NCI-H524 treated with DMSO at 0.1 percent for 48 hours (cell line): ENCODE measurements at places on chromosomes 3 and 15.

DNA sequence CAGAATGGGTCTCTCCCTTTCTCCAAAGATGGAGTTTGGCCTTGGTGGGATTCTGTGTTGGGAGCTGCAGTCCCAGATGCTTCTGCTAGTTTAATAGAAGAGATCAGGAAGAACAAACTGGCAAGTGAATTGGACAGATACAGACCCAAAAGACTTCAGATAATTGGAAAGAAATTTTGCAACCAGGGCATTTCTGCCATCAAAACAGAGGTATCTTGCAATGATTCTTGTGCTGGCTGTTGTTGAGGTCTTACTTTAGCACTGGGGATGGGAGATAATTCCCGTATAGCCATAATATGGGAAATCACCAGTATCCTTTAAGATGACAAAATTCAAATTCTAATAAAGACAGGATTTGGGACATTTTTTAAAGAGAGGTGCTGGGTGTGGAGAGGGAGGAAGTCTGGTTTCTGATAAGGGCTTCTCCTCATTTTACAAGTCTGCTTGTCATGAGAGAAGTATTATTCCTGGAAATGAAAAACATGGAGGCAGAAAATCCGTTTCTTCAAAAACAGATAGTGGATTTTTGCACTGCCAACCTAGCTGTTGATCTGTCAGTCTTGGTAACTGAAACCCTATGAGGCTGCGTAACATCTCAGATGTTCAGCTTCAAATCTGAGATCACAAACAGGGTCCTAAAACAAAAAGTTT, 40.1 kb downstream of the FNDC3B start:
- no peak for DNase-seq

DNA sequence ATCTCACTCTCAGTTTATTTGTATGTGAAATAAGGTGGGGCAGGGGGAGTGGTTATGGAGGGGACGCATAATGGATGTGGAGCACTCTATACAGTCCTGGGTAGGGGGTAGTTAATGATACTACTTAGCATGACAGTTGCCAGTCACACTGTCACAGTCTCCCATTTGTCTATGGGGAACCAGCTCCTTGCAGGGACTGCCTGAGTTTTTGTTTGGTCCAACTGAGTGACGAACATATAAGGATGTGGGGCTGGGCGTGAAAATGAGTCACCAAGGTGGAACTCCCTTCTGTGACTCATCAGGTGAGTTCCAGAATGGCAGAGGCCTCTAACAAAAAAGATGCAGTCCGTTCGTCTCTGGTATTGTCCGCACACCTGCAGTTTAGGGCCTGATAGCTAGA, 235.3 kb upstream of the ST8SIA2 start:
- no peak for DNase-seq

GRCh38 chr15:77473328-77473727, 52.6 kb downstream of the HMG20A start:
- no peak for DNase-seq

GRCh38 chr3:107598926-107599771, 76.4 kb downstream of the BBX start:
- peak; percentile 90 for DNase-seq

- DNase-seq = no peak
Observed at GRCh38 chr3:67008388-67008787, 10.3 kb downstream of the KBTBD8 start.

GRCh38 chr15:35540021-35540420, 5.9 kb downstream of the DPH6 start:
- no peak for DNase-seq

- no peak for DNase-seq
Observed at GRCh38 chr3:133188996-133189395, 150.8 kb downstream of the TMEM108 start.

DNA sequence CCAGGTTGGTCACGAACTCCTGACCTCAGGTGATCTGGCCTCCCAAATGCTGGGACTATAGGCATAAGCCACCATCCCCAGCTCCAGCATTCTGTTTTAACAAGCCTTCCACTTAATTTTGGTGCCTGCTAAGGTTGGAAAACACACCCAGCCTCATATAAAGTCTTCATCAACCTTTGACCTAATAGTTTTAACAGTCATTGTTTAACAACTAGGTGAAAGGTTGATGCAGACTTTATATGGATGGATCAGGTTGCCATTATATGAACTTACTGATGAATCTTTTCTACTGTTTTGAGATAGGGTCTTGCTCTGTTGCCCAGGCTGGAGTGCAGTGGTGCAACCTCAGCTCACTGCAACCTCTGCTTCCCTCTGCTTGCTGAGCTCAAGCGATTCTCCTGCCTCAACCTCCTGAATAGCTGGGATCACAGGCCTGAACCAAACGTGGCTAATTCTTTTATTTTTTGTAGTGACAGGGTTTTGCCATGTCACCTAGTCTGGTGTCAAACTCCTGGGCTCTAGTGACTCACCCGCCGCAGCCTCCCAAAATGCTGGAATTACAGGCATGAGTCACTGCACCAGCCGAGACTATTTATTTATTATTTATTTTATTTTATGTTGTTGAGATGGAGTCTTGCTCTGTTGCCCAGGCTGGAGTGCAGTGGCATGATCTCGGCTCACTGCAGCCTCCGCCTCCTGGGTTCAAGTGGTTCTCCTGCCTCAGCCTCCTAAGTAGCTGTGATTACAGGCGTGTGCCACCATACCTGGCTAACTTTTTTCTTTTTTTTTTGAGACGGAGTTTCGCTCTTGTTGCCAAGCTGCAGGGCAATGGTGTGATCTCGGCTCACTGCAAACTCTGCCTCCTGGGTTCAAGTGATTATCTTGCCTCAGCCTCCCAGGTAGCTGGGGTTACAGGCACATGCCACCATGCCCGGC, 3.1 kb upstream of the RPAP1 start:
- no peak for DNase-seq

GRCh38 chr15:39411102-39411989, 169.5 kb upstream of the THBS1 start:
- no peak for DNase-seq

DNA sequence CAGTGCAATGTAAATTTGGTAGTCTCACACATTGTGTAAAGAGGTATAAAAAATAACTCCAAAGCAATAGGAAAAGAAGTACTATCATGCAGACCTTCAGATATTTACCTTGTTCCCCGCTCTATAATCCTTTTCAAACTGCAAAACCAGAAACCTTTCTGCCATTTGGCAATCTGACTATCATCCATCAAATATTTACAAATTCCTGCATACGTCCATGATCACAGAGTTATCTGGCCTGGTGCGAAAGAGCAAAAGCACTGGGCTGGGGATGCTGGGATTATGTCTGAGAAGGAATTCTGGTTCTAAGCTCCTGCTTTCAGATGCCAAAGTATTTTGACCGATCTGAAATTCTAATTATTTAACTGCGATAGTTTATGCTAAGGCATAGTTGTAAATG, 143.1 kb downstream of the RORA start:
- no peak for DNase-seq

DNA sequence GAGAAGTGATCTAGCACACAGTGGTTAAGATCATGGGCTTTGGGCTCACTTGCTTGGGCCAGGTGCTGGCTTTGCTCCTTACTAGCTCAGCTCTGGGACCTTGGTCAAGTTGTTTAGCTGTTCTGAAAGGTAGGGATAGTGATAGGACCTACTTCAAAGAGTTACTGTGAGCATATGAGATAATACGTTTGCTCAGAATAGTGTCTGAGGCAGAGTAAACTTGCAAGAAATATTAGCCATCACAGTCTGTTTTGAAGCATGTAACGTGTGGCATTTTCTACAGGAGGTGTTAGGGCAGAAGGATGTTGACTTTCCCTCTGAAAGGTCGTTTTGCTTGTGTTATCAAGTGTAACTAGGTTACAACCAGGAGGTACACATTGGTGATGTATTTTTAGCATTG, 34.5 kb upstream of the NFKBIZ start:
- DNase-seq = no peak

DNA sequence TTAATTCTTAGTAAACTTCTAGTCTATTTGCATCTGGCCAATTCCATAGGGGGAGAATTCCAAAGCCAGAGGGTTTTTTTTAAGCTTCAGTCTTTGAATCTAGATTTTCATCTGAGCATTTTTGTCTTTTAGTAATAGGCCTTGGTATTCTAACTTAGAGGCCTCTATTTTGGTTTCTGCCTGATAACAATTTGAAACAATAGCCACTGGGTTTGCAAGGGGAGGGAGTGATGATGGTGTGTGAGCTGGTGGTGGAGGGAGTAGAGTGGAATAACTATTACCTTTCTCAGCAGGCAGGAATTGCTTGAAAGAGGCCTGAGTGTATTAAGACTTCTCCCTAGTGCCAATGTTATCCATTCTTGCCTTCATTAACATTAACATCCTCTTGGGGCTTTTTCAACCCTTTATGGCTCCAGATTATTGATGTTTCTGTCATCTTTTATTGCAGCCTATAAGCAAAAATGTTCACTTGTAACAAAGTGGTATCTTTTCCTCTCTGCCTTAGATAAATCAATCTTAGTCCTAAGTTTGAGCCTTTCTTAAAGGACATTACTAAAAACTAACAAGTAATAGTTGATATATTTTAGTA, 26.5 kb upstream of the TCF12 start:
- no peak for DNase-seq

DNA sequence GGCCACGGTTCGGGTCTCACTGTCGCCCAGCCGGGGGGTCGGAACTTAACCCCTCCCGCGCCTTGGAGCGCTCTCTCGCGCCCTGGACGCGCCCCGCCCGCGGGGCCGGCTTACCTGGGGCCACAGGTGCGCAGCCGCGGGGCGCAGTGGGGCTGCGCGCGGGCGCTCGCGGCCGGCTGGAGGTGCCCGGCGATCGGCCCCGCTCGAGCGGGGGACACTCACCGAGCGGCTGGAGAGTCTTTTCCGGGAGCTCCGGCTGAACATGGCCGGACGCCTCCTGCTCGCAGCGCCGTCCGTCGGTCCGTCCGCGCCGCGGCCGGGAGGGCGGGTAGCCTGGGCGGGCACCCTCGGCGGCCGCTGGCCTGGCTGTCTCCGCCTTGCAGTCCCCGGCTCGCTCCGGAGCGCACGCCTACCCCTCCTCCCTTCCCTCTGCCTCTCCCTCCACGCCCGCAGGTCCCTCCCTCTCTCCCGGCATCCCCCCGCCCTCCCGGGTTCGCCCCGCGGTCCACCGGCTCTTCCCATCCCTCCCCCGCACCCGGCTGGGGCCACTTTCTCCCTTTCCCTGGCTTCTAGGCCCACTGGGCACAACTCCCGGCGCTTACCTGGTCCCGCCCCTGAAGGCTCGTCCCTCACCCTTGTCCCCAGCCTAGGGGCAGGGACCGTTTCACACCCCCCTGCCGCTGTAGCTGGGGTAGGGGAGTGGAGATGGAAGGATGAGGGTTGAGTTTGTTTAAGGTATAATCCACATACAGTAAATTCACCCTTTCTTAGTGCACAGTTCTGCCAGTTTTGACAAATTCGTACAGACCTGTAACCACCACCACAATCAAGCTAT, 220.1 kb upstream of the PRICKLE2 start:
- no peak for DNase-seq

GRCh38 chr3:11581237-11582190, 62.2 kb downstream of the VGLL4 start:
- DNase-seq = no peak

- no peak for DNase-seq
Observed at GRCh38 chr3:71016178-71016845, 567.2 kb downstream of the FOXP1 start.

- no peak for DNase-seq
Observed at GRCh38 chr15:35184646-35185045, 99.6 kb upstream of the NANOGP8 start.

GRCh38 chr15:60704129-60704528, 225.2 kb upstream of the ICE2 start:
- DNase-seq = no peak

GRCh38 chr15:57614241-57614640, 22.5 kb downstream of the MYZAP start:
- DNase-seq = no peak

- no peak for DNase-seq
Observed at GRCh38 chr3:195129644-195130492, 141.1 kb downstream of the XXYLT1 start.

DNA sequence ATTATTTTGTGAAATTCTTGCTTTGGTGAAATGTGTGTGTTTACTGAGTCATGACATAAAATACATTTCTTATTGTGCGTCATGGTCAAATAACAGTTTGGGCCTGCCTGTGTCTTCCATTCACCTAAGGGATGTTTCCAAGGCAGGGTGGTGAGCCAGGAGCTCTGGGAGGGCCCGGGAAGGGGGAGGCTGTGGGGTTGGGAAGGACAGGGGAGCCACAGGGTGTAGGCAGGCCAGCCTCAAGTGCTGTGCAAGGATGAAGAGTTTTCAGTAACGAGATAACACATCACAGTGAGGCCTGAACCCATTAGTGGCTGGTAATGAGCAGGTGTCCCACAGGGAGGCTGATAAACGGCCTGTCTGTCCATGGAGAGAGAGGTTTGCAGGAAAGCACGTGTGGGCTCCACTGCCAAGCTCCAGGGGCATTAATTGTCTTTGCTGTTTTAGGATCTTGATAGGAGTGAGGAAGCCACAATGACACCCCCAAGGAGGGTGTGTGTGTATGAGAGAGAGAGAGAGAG, 35.6 kb upstream of the SEC13 start:
- no peak for DNase-seq

GRCh38 chr3:172201870-172202236, 162.5 kb downstream of the FNDC3B start:
- DNase-seq = no peak

- DNase-seq = no peak
Observed at GRCh38 chr3:177527182-177527581, 329.9 kb upstream of the TBL1XR1 start.

DNA sequence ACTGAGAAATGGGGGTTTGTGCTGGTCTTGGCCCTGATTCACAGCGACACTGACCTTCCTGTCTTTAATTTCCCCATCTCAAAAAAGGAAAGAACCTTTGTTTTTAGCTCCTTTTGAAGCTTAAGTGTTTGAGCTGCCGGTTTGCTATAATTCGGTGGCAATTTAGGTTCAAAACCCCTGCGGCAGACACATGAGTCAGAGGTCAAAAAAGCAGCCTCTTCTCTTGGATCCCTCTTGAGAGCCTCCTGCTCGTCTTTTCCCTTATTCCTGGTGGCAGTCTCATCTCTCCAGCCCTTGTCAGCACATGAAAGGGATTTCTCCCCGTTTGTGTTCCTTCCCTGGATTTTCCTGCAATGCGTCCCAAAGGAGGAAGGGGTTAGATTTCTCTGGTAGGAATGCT, 64.5 kb downstream of the GRIP2 start:
- DNase-seq = no peak

DNA sequence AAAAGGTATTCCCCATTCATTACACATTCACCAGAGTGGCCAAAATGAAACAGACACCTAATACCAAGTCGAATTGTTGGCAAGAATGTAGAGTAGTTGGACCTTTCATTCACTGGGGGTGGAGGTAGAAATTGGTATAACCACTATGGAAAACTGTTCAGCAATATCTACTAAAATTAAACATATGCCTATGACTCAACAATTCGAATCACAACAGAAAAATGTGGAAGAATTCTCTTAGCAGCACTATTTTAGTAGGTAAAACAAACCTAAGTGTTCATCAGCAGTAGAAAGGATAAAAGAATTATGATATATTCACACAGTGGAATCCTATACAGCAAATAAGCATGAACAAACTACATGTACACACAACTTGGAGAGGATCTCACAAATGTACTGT, 30.6 kb downstream of the POLG start:
- DNase-seq = no peak
